Fibroblast of skin of right biceps (primary cell): ENCODE measurements at places on chromosomes 2 and 18.
A peak's percentile ranks its signal among the peaks of the same experiment; 100 is the strongest.

- DNase-seq = no peak
These were observed 46.7 kb downstream of the ANO7 start for GRCh38 chr2:241234962-241235740.

GRCh38 chr2:170265321-170265720, 87.4 kb downstream of the MYO3B start:
- no peak for DNase-seq

DNA sequence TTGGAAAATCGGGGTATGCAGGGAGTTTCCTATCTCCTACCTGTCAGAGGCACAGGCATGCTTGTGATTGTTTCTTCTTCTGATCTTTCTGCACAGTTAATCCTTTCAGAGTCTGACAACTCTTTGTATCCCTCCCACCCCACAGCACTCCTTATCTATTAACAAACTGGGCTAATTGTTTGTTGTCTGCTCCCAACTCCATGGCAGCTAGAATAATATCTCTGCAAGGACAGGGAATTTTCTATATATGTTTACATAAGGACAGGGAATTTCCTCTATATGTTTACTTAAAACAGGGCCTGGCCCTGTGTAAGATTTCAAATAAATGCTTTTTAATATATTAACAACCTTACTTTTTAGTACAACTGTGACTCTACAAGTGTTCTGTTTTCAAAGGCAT, 36.0 kb upstream of the VRK2 start:
- DNase-seq = no peak

- DNase-seq = peak; percentile 10
These were observed 930.0 kb upstream of the KLHL29 start for GRCh38 chr2:22454826-22455485.

DNA sequence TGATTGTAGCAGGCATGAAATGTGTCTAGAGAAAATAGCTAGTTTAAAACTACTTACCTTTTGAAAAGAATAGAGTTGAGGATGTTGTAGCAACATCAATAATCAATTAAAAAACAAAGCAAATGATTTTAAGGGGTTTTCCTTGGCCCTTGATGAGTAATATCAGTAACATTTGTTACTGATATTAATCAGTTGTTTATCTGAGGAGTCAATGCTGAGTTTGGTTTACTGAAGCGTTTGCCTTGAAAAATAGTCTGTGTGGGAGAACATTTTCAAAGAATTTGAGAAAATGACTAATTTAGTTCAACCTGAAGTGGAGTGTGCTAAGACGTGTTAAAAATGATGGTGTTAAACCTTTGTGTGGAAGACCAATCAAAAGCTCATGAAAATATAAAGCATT, 9.3 kb downstream of the PTH2R start:
- DNase-seq = no peak

GRCh38 chr2:42532397-42532796, 36.0 kb upstream of the MTA3 start:
- no peak for DNase-seq

- no peak for DNase-seq
These were observed at the start of gene LAMA1 for GRCh38 chr18:7117390-7118355. TSS of gene LAMA1 (minus strand) at chr18:7117797. CDS start at chr18:7117720, 77 bp downstream.

DNA sequence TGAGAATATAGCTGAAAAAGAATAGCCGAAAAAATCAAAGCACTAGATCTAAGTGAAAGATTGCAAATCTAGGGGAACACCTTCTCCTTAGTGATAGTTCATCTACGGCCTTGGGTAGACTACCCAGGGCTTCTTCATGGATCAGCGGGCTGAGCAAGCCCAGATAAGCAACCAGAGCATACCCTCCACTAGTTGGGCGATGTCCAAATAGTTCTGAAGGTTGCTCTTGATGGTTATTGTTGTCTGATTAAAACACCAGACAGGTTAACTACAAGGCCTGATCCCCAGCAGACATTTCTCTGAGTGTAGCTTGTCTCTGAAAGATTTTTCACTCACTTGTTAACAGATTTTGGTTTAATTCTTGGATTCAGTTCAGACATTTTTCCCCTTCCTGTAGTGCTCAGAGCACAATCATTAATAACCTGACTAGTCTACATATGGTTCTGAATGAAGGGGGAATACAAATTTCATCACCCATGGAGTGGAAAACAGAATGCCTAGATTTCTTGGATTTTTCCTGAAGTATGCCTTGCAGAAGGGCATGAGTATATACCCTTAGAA, 99.6 kb downstream of the BABAM2 start:
- peak; percentile 78 for DNase-seq

DNA sequence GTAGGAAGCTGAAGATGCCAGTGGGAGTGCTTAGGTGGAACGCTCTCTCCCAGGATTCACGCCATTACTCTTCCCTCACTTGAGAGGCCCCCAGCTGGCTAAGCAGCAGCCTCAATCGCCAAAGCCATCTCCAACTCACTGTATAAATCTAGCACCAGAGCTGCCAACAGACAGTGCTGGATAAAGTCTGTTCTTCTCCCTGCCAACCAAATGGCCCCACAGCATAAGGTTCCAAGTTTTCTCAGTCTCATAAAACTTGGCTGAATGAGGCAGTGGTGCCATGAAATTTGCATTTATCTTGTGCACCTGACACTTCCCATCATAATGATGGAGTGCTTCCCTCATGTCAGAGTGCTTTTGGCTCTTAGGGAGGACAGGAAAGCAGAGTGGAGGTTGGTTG, 428.2 kb upstream of the ETAA1 start:
- no peak for DNase-seq

DNA sequence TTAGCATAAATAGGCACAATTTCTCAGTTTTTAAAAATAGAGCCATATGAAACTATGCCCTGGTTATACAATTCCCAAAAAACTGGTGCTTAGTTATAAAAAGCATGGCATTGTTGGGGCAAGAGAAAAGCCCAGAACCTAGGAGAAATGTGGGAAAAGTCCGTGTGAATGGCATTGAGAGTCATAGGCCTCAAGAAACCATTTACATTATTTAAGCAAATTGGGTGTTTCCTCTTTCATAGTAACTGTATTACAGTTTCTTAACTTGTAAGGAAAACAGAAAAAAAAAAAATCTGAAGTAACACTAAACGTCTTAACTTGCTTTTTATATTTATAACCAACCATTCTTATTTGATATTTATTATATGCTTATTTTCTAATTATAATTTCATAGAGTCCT, 170.9 kb upstream of the SESTD1 start:
- DNase-seq = no peak

- DNase-seq = no peak
These were observed 384.3 kb downstream of the METTL4 start for GRCh38 chr18:2186967-2187366.

DNA sequence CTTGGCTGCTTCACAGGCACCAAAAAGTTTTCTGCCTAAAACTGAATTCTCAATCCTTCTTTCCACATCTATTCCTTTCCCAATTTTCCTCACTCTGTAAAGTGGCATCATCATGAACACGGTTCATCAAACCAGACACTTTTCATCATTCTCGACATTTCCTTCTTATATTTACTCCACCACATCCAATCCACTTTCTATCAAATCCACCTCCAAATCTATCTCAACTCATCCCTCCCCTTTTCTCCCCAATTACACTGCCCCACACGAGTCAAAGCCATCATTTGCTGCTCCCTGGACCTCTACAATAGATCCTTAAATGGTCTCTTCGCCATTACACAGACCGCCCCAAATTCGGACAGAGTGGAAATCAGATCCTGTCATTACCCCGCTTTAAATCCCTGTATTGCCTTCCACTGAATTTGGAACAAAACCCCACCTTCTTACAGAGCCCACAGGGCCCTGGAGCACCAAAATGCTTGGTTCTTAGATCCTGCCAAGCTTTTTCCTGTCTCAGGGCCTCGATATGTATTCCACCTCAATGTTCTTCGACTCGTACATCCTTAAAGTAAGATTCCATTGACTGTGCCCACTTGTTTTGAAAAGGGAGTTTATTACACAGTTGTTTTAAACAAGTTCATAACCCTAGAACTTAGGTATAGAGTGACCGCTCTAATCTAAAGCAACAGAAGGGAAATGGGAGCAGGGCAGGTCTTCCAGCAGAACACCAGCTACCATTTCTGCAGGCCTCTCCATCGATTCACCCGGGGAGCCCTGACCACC, 856 bp downstream of the ACAA2 start:
- DNase-seq = peak; percentile 9

GRCh38 chr2:82735336-82735735, 1723.7 kb downstream of the SUCLG1 start:
- no peak for DNase-seq

- no peak for DNase-seq
These were observed 758.2 kb upstream of the CDH7 start for GRCh38 chr18:64992654-64993053.

DNA sequence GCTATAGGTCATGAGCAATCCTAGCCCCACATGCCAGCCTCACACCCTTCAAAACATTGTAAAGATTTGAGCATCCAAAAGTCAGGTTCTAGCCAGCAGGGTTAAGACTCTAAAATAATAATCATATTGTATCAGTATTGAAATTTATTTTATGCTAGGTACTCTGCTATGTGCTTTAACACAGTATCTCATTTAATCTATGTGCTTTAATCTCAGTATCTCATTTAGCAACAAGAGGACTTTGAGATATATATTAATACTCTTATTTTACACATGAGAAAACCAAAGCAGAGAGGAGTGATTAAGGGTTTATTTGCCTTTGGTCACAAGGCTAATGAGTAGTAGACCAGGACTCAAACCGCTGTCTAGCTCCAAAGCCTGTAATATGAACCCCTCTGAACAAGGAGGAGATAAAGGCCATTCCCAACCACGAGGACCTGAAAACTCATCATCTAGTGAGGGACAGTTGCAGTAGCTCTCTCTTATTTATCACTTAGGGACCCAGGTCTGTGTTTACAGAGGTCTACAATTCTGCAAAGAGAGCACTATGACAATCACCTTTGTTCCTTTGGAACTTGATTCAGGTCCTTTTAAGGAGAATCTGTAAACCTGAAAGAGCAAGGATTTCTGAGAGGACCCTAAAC, 116.5 kb upstream of the SERTAD2 start:
- peak; percentile 45 for DNase-seq

DNA sequence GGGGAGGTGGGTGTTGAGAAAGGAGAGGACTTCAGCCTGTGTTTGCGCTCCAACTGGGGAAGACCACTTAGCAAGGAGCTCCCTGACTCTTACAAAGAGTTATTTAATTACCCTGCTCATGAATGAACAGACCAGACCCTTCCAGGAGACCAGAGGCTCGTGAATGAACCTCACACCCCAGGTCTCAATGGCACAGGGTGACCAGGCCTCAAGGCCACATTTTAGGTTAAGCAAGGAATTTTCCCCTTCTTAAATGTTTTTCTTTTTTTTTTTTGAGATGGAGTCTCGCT, 25.3 kb downstream of the SMAD7 start:
- no peak for DNase-seq

- DNase-seq = no peak
These were observed 82.5 kb downstream of the MGAT5 start for GRCh38 chr2:134336352-134336751.

GRCh38 chr2:211802666-211803065, 735.9 kb downstream of the ERBB4 start:
- DNase-seq = no peak

DNA sequence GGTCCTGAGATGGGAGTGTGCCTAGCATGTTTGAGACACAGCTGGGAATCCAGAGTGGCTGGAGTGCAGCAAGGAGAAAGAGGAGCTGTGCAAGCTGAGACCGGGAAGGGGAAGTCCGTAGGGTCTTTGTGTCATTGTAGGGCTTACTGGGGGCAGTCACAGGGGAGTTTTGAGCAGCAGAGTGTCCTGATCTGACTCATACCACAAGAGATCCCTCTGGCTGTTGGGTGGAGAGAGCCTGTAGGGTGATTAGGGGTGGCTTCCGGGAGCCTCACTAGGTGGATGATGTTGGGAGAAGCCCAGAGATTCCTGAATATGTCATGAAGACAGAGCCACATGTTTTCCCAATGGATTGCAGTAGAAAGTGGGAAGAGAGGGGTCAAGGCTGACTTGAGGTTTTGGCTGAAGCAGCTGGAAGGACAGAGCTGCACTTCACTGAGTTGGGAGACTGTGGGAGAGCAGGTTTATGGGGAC, 30.9 kb downstream of the FHOD3 start:
- no peak for DNase-seq

GRCh38 chr2:45732436-45732835, 81.0 kb downstream of the PRKCE start:
- no peak for DNase-seq

DNA sequence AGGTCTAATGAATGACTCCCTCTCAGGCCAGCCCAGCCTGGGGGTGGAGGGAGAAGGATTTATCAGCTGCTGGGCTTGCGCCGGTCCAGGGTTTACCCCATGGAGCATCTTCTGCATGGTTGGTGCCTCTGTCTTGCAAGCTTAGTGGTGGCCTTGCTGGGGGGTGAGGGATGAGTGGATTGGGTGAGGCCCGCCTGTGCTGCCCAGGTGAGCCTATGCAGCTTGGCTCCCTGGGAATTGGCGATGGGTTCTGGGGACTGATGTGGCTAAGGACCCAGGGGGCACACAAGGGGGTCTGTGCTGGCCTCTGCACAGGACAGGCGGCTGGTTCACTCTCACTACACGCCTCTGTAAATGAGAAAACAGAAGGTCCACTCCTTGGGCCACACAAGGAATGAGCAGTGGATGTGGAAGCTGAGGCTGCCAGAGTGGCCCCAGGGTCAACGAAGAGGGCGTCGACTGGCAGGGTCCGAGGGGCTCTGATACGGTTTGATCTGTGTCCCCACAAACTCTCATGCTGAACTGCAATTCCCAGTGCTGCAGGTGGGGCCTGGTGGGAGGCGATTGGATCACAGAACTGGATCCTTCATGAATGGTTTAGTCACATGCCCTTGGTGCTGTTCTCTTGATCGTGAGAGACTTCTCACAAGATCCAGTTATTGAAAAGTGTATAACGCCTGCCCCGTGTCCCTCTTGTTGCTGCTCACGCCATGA, 151.6 kb upstream of the HDAC4 start:
- DNase-seq = no peak

- peak; percentile 64 for DNase-seq
These were observed at the start of gene ZNF804A for GRCh38 chr2:184598316-184599053. TSS of gene ZNF804A (plus strand) at chr2:184598529. CDS start at chr2:184598960, 431 bp downstream.

- DNase-seq = peak; percentile 7
These were observed 26.7 kb downstream of the CYP27C1 start for GRCh38 chr2:127193164-127193966.

DNA sequence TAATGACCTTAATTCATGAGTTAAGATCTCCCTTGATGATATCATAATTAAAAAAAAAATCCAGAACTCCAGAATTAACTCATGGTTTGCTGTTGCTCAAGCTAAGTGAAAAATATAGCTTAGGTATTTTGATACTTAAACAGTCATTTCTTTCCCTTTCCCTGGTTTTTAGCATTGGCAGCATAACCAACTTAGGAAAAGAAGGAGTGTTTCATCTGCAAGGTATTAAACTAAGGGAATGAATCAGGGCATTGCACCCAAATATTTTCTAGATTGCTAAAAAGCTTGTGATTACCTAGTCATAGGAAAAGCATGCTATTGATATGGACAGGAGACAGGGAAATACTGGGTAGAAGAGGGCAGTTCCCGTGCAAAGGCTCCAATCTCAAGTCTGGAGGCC, 207.2 kb downstream of the LRP1B start:
- peak; percentile 76 for DNase-seq

GRCh38 chr2:234913208-234913626, 38.6 kb upstream of the SH3BP4 start:
- no peak for DNase-seq

GRCh38 chr2:225400060-225400511, 576 bp downstream of the NYAP2 start:
- peak; percentile 55 for DNase-seq
